Activated T-cell treated with anti-CD3 and anti-CD28 coated beads for 48 hours (primary cell): ENCODE measurements at places on chromosomes 5 and 9.
A peak's percentile ranks its signal among the peaks of the same experiment; 100 is the strongest.

DNA sequence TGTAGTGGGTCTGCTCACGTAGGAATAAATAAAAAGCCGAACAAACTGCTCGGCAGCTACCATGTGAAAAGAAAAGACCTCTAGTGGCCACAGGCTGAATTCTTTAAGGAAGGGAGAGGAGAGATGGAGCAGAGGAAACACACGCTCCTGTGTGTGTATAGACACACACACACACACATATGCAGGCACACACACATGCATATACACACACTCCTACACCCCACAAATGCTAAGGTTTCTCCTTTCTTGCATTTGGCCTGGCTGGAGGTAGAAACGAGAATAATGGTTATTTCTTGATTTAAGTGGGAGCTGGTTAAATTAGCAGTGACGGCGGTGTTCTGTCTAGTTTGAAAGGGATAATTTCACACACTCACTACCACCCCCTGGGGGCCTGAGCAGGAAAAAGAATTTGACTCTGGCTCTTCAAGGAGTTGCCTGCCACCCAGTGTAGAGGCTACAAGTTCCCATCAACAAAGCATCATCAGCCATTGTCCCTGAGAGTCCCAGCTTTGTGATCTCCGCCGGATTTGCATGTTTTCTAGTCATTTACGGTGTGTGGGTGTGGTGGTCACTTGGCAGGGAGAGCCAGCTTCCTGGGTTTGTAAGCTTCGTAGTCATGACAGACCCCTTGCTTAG is at the start of gene INSYN2B:
TSS of gene INSYN2B (minus strand) at position 78 of the 636 bp plus-strand sequence. CDS start 96,597 bp downstream, outside the sequence.
- DNase-seq, result peak; percentile 15

- no peak for DNase-seq
Measured at GRCh38 chr5:14184725-14185124, 41.6 kb downstream of the TRIO start.

DNA sequence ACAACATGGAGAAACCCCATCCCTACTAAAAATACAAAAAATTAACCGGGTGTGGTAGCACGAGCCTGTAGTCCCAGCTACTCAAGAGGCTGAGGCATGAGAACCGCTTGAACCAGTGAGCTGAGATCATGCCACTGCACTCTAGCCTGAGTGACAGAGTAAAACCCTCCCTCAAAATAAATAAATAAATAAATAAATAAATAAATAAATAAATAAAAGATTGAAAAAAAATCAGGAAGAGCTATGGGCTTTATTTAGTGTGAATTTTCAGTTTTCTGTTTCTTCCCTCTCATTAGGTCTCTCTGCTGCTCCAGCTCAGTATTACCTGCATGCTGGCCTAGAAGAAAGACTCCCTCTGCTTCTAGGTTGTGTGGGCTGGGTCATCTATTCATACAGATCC is 47.8 kb upstream of the TRMT10B start:
- no peak for DNase-seq

GRCh38 chr5:90056911-90057705 is 352.4 kb downstream of the CETN3 start:
- no peak for DNase-seq

- DNase-seq, result no peak
Measured at GRCh38 chr9:125691869-125692268, 15.1 kb downstream of the MAPKAP1 start.

DNA sequence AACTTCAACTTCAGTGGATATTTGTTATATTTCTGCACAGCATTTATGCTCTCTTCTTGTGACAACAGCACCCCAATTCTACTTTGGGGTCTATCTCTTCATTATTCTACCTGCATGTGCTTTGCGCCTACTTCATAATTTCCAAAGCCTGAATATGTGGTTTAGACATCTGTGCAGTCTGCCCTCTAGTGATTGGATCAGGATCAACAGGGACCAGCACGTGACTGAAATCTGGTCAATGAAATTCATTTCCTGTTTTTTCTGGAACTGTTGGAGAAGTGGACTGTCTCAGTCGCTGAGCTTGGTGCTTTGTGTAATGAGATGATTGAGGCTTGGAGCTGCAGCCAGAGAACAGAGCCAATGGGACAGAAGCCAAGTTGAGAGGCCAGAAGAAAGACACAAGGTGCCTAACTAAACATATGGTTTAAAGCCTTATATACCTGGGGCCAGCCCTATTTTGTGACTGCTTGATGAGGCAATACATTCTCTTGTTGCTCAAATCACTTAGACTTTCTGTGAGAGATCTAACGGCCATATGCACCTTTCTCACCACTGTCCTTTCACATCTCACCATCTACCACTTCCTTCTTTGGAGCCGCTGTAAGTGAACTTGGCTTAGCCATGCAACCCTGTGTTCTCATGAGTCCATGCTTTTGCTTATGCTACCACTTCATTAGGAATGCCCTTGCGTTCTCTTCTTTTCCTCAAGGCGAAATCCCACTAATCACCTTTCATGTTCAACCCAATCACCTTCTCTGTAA is 68.8 kb upstream of the PPP2R2B start:
- peak; percentile 4 for DNase-seq

DNA sequence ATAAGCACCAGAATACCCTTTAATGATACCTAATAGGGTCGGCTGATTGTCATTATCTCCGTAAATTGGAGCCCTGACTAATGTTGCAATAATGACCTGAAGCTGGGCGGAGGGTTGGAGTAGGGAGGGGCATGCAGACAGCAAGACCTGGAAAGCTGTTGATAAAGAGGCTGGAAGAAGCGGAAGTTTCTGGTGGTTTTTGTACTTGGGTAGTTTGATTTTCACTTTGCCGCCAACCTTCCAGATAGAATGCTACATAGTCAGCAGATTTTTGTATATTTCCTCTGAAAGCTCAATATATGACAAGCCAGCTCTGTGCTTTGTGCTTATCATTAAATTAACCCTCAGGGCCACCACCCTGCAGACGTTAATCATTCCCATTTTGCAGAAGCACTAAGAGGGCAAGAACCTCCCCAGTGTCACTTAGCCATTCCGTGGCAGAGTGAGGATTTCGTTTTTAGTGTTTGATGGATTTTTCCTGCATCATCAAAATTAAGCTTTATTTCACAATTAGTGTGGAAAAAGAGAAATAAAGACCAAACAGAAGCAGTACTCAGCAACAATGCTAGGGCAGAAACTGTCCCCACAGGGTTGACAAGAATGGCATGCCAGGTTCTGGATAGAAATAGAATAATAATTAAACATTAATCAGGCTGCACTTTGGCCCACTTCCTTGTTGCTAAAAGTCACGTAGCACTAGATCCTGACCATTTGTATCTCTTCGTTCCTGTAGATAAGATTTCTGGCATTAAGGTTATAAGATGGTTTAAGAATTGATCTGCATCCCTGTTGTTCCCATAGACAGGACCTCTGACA is 34.7 kb downstream of the DIRAS2 start:
- DNase-seq, result no peak
